ENCODE measurements at places on chromosomes 13 and 19.

- no peak within 1 kb of the TSS for H3K27ac ChIP-seq
- H3K4me1 ChIP-seq = no peaks in the 10 kb centered on the region
- H3K36me3 ChIP-seq = no peaks in the 10 kb centered on the region
Observed at GRCh38 chr19:53881482-53882390, at the start of gene PRKCG. Gene PRKCG (plus strand): TSS chr19:53882197. CDS start chr19:53882495, 298 bp downstream.

- no peaks in the 10 kb centered on the region for H3K27me3 ChIP-seq
- no peak for DNase-seq
- no peaks in the 10 kb centered on the region for H3K36me3 ChIP-seq
- H3K4me1 ChIP-seq = no peaks in the 10 kb centered on the region
Observed at GRCh38 chr13:111626371-111627305, 306.2 kb downstream of the TEX29 start.

DNA sequence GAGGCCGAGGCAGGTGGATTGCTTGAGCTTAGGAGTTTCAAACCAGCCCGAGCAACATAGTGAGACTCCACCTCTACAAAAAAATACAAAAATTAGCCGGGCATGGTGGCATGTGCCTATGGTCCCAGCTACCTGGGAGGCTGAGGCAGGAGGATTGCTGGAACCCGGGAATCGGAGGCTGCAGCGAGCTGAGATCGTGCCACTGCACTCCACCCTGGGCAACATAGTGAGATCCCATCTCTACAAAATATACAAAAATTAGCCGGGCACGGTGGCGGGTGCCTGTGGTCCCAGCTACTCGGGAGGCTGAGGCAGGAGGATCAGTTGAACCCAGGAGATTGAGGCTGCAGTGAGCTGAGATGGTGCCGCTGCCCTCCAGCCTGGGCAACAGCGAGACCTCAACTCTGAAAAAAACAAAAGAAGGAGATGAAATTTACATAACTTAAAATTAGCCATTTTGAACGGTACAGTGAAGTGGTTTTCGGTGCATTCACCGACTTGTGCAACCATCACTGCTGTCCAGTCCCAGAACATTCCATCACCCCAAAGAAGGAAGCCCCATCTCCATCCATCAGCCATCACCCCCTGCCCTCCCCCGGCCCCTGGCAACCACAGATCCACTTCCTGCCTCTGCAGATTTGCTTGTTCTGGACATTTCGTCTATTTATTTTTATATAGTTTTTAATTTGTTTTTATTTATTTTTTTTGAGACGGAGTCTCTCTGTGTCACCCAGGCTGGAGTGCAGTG is 1.6 kb upstream of the AZU1 start:
- no peaks in the 10 kb centered on the region for H3K36me3 ChIP-seq
- H3K4me3 ChIP-seq = no peak overlapping the region
- H3K4me1 ChIP-seq = no peaks in the 10 kb centered on the region
- H3K27ac ChIP-seq = no peak overlapping the region

- DNase-seq = no peak
- H3K27ac ChIP-seq = no peak overlapping the region
- H3K4me1 ChIP-seq = no peaks in the 10 kb centered on the region
Observed at GRCh38 chr13:88744289-88744688, 1073.1 kb downstream of the SLITRK5 start.
